Pancreas (tissue), 10 donors: ENCODE measurements at places on chromosomes 2 and 18.

GRCh38 chr2:232874677-232875223 lies 4.7 kb downstream of the SNORC start:
- no peak for DNase-seq
- H3K27ac ChIP-seq, result no peak overlapping the region

DNA sequence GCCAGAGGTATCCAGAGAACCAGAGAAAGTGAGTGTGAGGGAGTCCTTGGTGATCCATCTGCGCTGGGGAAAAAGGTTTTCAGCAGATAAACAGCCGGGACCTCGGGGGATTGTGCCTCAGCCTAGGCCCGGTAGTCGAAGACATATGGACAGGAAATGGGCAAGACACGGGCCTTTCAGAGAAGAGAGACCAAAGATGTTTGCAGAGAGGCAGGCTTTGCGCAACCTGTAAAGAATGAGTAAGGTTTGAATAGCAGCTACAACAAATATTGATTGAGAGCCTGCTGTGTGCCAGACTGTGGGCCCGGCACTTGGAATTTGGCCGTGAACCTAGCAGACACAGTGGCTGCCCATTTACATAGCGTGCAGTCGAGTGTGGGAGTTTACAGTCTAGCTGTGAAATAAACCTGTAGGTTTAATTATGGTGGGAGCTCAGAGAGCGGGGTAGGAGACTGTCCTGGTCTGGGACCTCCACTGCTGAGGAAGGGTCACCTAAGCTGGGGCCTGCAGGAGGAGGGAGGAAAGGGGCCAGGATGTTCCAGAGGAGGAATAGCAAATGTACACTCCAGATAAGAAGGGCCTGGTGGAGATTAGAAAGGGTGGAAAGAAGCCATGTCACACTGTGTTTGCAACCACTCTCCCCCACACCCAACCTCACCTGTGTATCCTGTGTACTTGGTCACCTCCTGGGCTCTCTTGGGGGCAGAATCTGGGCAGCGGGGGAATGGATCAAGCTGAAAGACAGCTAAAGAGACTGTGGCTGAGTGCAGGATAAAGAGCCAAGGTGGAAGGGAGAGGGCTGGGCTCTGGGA lies 3.0 kb downstream of the SH2D6 start:
- no peak overlapping the region for H3K4me3 ChIP-seq
- no peaks in the 10 kb centered on the region for H3K27me3 ChIP-seq
- no peaks in the 10 kb centered on the region for H3K36me3 ChIP-seq
- peaks cover 47% of the 10 kb centered on the region for H3K4me1 ChIP-seq

GRCh38 chr2:142127248-142127647 lies 3.6 kb downstream of the LRP1B start:
- no peaks in the 10 kb centered on the region for H3K36me3 ChIP-seq
- DNase-seq, result no peak
- H3K27ac ChIP-seq, result no peak overlapping the region
- no peak overlapping the region for H3K4me3 ChIP-seq
- no peaks in the 10 kb centered on the region for H3K4me1 ChIP-seq
- H3K27me3 ChIP-seq, result no peaks in the 10 kb centered on the region

DNA sequence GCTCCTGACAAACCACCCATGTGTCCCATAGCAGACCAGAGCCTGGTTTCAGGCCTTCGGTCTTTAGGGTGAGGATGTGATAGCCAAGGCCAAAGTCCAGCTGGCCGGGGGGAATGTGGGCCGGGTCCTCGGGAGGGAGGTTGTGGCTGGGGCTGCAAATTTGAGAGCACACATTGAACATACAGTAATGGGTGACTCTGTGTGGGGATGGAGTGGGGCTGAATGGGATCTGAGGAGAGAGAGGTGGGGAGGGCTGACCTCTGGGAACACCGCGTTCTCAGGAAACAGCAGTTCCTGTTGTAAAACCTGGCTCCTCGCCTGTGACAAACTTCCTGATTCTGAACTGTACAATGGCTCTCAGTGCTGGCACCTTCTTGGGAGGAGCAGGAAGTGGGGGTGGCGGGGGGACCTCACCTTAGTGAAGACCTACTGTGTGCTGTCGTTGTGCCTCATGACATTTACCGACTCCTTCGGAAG lies 48.8 kb downstream of the MCFD2 start:
- H3K27me3 ChIP-seq, result no peaks in the 10 kb centered on the region
- no peaks in the 10 kb centered on the region for H3K36me3 ChIP-seq
- H3K27ac ChIP-seq, result peak overlapping the region; percentile 44
- H3K4me1 ChIP-seq, result peaks cover 5% of the 10 kb centered on the region
- peak; percentile 66 for DNase-seq

- H3K36me3 ChIP-seq, result no peaks in the 10 kb centered on the region
- no peaks in the 10 kb centered on the region for H3K27me3 ChIP-seq
- H3K27ac ChIP-seq, result no peak overlapping the region
- no peak overlapping the region for H3K4me3 ChIP-seq
Measured at GRCh38 chr2:207499114-207499513, 30.6 kb upstream of the CREB1 start.
